Activated CD4-positive, alpha-beta T cell treated with anti-CD3 and anti-CD28 coated beads, Interleukin-2, Interleukin-4, amounts not matched to agents 100 ng/mL and 50 ng/mL, durations not matched to agents 16 hours and 8 hours (primary cell): ENCODE measurements at places on chromosomes 2 and 18.

DNA sequence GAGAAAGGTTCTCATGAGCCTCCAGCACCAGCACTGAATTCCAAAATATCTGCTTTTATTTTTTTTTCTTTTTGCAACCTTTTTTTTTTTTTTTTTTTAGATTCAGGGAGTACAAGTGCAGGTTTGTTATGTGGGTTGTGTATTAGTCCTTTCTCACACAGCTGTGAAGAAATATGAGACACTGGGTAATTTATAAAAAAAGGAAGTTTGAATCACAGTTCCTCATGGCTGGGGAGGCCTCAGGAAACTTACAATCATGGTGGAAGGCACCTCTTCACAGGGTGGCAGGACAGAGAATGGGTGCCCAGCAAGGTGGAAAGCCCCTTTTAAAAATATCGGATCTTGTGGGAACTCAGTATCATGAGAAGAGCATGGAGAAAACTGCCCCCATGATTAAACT, 7.9 kb upstream of the TMX3 start:
- DNase-seq = no peak

- DNase-seq = no peak
Observed at GRCh38 chr18:295756-296490, 28.1 kb upstream of the THOC1 start.

GRCh38 chr2:157489983-157490382, 46.1 kb upstream of the CYTIP start:
- DNase-seq = no peak

DNA sequence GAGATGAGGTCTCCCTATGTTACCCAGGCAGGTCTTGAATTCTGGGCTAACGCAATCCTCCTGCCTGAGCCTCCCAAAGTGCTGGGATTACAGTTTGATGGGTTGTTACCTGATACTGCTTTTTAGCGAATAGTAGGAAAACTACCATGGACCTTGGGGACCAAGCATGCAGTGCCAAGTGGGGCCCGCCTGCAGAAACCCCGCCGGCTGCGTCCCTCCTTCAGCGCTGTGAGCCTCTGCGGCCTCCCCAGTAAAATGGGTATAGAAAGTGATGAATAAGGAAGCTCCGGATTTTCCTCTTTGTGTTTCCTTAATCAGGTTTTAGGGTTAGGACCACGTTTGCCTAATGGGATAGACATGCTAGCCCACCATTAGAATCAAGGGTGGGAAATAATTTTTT, 30.4 kb downstream of the RAMP1 start:
- no peak for DNase-seq

- DNase-seq = no peak
Observed at GRCh38 chr2:169468841-169469240, 10.5 kb upstream of the BBS5 start.

DNA sequence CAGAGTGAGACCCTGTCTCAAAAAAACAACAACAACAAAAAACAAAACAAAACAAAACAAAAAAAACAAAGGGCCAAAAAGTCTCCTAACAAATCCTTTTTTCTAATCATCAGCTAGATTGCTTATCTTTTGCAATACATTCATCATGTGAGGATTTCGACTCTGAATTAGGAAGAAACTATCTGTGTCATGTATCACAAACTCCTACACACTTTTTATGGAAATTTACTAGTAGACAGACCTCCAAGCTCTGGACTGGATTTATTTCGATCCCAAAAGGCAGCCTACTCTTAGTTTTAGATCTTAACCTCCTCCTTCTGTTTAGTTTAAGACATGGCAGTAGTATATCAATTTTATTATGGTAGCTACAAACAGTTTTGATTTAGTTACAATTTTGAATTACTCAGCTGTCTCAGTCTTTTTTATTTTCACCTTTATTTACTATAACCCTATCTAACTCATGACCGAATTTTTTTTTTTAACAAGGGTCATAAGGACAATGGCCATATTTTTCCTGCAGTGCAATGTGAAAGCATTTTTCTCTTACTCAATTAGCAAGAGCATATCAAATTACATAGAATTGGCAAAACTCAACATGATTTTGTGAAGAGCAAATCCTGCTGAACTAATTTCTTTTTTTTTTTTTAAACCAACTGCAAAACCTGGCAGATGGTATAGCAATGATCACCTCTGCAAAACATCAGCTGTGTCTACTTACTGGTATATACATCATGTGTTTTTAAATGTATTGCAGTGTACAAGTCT, 10.7 kb upstream of the CCDC88A start:
- DNase-seq = no peak

- DNase-seq = no peak
Observed at GRCh38 chr2:184524551-184525382, 73.6 kb upstream of the ZNF804A start.

GRCh38 chr2:126315828-126316227, 340.1 kb upstream of the GYPC start:
- no peak for DNase-seq

GRCh38 chr2:135826544-135826943, 10.4 kb downstream of the LCT start:
- no peak for DNase-seq
